ENCODE measurements at places on chromosomes 6 and 20. TPM values are rescaled to one million over a fixed set of nuclear protein-coding genes. Genes with fewer than 3 reads are reported as not detected.

Gene SEMG1
- total RNA-seq, result not detected

Gene PEX6
- total RNA-seq, result 31.3 TPM

Gene C6orf163
- 2.0 TPM for total RNA-seq

Gene STX11
- total RNA-seq, result 0.17 TPM

Gene RBPJL
- not detected for total RNA-seq

Gene TRIM40
- not detected for total RNA-seq

Gene KCNB1
- total RNA-seq, result not detected

Gene C6orf58
- not detected for total RNA-seq

Gene PTK6
- 12.9 TPM for total RNA-seq

Gene STMND1
- total RNA-seq, result 0.26 TPM

Gene PTCHD4
- 0.15 TPM for total RNA-seq

Gene UBR2
- 21.1 TPM for total RNA-seq

Gene CLIC5
- total RNA-seq, result 2.1 TPM

Gene PTGIS
- 30.3 TPM for total RNA-seq

Gene FNDC11
- 10.6 TPM for total RNA-seq
